Caco-2 (cell line): ENCODE measurements at places on chromosomes 5 and 9.

- no peak for DNase-seq
Observed at GRCh38 chr9:18906656-18907395, 126.2 kb downstream of the SAXO1 start.

DNA sequence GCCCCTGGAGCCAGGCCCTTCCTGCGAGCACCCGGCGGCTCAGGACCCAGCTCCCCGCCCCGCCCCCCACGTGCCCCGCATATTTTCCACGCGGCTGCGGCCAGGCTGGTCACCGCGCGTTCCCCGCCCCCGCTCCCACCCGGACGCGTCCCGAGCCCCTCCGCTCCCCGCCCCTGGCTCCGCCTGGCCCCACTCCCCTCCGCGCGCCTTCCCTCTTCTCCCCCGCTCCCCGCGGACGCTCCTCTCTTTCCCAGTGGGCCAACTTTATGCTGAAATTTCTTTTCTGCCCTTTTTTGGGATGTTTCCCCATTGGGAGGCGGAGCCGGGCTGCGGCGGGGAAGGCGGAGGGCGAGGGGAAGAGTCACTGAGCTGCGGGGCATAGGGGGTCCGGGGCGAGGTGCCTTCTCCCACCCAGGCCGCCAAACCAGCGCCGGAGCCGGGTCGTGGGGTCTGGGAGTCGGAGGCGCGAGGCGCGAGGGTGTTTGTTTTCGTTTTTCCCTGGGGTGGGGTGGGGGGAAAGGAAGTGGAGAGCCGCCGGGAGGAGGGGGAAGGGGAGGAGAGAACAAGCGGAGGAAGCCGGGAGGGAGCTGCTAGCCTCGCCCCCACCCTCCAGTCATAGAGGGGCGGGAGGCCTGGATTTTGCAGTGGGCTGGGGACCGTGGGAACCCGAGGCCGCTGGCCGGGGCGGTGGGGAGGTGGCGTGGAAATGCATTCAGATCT, 1.0 kb upstream of the TPM2 start:
- DNase-seq: peak; percentile 68

GRCh38 chr9:95649801-95650213, 133.0 kb upstream of the PTCH1 start:
- no peak for DNase-seq

DNA sequence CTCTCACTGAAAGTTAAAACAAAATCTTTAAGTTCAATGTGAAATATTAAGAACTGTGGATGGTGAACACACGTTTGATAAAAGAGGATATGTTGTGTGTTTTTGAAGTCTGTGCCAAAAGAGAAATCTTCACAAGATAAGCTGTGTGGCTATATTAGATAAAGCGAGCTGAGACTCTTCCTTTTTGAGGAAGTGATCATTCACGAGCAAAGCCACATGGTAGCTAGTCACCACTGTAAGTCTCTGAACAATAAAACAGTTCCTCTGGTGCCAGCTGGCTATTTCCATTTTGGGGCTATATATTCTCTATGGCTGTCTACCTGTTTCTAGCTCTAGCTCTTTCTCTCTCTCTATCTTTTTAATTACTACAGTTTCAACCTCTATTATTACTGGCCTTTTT, 1849.2 kb upstream of the C9orf72 start:
- no peak for DNase-seq

DNA sequence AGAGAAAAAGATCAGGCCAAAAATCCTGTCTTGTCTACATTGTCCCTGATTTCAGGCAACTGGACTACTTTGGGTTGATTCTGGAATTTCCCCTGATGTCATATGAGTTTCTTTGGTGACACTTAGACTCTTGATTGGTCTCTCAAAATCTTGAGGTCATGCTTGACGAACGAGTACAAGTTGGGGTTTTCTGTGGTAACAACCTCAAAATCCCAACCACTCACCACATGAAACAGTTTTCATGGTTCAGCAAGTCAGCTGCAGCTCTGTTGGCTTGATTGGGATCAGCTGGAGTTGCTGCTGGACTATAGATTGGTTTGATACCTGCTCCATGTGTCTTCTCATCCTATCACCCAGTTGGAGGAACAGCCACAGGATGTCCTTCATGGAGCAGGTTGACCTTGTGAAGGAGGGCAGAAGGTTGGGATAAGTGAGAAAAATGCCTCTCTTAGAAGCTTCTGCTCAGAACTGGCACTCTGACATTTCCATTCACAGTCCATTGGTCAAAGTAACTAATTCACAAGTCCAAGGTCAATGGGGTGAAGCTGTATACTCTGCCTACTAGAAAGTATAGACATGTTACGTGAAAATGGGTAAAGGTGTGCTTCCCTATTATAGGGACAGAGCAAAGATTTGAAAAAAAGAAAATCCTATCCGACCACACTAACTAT, 284.5 kb downstream of the SH3GL2 start:
- no peak for DNase-seq

DNA sequence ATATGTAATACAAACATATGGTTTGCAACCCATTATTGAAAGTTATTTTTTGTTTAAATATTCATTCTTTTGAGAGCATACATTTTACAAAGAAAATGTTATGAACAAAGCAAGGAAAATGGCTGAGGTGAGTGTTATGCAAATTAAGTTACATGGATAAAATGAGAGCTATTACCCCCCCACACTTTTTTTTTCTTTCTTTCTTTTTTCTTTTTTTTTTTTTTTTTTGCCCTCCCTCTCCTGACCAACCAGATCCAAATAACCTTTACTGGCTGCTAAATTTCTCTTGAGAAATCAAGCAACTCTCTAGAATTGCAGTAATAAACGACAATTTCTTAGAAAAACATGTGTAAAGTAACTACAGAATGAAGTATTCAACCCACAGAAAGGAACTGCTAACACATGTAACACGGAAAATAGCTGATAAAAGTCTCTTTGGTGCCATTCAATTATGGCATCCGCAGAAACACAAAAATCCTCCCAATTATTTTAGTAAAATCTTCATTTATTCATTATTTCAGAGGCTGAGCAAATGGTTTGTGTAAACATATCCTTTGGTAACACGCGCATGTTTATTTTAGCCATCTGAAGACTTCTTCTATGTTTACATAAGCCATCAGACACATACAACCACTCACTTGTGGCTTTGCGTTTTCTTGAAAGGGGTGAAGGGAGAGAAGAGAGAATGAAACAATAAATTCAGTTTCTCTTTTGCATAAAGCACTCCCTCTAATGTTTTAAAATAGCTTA, 216.1 kb downstream of the NFIB start:
- no peak for DNase-seq

DNA sequence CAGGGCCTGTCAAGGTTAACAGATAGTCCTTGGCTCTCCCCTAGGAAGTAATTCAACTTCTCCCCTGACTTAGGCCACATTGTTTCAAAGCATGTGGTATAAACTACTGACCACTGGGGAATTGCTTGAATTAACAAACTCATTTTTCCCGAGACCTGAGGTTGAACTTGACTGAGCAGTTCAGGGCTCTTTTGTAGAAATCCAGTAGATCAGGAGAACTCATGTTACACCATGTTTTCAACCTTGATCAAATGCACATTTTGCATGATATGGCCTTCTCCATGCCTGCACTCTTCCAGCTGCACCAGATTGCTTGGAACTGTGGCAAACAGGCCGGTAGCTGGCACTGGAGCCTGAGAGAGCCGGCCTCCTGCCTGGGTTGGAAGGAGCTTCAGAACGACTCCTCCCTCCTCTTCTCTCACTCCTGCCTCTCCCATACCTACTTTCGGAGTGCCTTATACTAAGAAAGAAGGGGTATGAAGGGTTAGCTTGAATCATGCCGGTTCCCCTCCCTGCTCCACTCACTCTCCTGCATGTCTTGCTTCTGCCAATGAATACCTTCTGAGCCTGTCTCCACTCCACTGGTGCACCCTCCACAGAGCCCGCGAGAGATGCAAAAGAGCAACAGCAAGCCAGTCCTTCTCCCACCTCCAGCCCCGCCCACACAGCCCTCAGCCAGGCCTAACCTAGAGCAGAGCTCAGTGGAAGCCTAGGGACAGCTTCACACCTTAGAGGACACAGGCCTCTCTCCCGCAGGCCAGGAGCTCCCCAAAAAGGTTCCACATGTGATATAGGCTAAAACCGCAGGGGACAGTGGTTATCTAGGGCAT, 159.4 kb downstream of the MACROH2A1 start:
- DNase-seq: peak; percentile 26

GRCh38 chr9:95085861-95086563, 231.5 kb downstream of the FANCC start:
- DNase-seq: no peak

- no peak for DNase-seq
Observed at GRCh38 chr5:83342465-83342864, 129.1 kb upstream of the VCAN start.

- DNase-seq: peak; percentile 13
Observed at GRCh38 chr5:179255527-179256327, 89.5 kb downstream of the ADAMTS2 start.

GRCh38 chr9:15485836-15486666, 24.7 kb downstream of the PSIP1 start:
- peak; percentile 8 for DNase-seq

- DNase-seq: no peak
Observed at GRCh38 chr9:119477197-119477596, 108.0 kb upstream of the BRINP1 start.

- DNase-seq: no peak
Observed at GRCh38 chr5:87850843-87851242, 417.8 kb downstream of the TMEM161B start.

- no peak for DNase-seq
Observed at GRCh38 chr9:99264070-99264680, 42.1 kb downstream of the SEC61B start.

GRCh38 chr9:86041311-86041741, 58.0 kb downstream of the GOLM1 start:
- DNase-seq: no peak

DNA sequence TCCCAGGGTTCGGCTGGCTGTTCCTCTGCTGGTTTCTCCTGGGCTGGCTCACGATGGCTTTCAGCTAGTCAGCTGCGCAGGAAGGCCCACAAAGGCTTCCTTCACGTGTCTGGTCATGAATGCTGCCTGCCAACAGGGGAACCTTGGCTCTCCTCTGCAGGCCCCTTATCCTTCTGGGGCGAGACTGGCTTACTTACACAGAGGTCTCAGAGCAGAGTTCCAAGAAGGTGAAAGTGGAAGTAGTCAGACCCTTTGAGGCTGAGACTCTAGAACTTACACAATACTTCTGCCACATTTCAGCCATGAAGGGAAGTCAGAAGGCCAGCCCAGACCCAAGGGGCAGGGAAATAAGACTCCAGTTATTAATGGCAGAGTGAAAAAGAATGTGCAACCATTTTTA, 99.5 kb downstream of the LHFPL2 start:
- DNase-seq: no peak

DNA sequence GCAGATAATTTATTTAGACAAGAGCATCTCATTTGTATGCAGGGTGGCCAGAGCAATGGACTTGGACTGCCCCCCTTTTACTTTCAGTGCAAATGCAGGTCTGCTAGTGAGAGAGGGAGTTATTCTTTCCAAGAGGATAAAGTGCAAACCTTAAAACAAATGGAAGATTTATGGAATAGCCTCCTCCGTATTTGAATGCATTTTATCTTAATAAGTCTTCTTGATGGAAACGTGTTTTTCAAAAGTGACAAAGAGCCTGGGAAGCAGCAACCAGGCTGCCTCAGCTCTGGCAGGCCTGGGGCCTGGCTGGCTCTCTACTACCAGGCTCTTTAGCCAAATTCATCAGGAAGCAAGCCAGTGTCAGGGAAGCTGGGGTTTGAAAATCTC, 6.8 kb downstream of the NR2F1 start:
- DNase-seq: no peak

DNA sequence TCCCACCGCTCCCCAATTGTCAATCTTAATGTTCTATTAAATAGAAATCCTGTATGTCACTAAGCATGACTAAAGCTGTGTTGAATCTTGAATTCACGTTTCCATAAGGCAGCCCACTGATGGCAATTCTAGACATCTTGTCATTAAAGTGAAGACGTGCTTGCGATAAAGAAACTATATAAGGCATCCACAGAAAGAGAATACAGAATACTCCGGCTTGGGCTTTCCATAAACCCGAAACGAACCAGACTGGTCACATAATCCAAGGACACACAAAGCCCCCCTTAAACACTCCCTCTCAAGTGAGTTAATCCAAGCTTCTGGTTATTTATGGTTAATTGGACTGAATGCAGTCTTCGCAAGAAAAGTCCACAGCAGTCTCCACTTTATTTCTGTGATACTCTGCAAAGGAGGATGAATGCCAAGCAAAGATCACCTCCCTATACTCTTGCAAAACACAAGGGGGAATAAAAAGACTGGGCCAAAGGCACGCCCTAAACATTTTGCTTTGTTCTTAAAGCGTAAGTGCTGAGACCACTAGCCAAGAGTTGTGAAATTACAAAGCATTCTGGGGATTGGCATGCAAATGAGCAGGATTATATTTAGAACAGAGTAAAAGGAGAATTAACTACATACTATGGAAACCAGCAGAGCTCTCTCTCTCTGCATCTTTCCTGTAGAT, 54.7 kb downstream of the DPYSL3 start:
- no peak for DNase-seq

GRCh38 chr5:37835380-37835973, 4.4 kb downstream of the GDNF start:
- no peak for DNase-seq

- DNase-seq: peak; percentile 68
Observed at GRCh38 chr5:75053304-75054133, 1.2 kb upstream of the GCNT4 start.

- DNase-seq: no peak
Observed at GRCh38 chr9:4927701-4928100, 57.4 kb upstream of the JAK2 start.

DNA sequence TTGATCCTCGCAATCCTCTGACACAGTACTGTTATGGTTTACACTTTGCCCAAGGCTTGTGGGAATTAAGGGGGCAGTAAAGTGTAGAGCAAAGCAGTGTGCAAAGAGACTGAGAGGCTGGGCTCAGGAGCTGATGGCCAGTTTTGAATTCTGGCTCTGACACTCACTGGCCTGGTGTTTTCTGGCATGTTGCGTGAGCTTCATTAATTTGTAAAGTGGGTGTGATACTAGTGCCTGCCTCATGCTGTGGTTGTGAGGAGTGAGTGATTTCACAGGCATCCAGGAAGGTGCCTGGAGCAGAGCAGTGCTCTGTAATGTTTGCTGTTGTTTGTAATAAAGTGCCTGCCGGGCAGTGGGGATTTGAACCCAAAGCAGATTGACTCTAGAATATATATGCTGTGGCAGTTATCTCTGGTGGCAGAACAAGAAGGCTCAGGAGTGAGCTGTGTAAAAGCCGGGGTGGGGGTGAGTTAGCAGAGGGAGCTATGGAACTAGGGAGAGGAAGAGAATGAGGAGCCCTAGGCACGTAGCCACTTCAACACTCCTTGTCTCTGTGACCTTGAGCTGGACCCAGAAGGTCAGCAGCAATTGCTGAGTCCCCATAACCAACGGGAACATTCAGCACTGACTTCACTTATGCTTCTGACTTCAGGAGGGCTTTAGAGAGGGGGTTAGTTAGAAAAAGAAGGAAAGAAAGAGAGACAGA, 108.5 kb downstream of the DOCK2 start:
- DNase-seq: no peak

- DNase-seq: no peak
Observed at GRCh38 chr9:113566712-113567071, 103.2 kb downstream of the RGS3 start.

GRCh38 chr5:107669096-107670031, 1.4 kb downstream of the EFNA5 start:
- peak; percentile 8 for DNase-seq
